ENCODE measurements at places on chromosomes 6 and 20.

GRCh38 chr6:78513856-78514255 lies 353.5 kb upstream of the IRAK1BP1 start:
- DNase-seq, result no peak

DNA sequence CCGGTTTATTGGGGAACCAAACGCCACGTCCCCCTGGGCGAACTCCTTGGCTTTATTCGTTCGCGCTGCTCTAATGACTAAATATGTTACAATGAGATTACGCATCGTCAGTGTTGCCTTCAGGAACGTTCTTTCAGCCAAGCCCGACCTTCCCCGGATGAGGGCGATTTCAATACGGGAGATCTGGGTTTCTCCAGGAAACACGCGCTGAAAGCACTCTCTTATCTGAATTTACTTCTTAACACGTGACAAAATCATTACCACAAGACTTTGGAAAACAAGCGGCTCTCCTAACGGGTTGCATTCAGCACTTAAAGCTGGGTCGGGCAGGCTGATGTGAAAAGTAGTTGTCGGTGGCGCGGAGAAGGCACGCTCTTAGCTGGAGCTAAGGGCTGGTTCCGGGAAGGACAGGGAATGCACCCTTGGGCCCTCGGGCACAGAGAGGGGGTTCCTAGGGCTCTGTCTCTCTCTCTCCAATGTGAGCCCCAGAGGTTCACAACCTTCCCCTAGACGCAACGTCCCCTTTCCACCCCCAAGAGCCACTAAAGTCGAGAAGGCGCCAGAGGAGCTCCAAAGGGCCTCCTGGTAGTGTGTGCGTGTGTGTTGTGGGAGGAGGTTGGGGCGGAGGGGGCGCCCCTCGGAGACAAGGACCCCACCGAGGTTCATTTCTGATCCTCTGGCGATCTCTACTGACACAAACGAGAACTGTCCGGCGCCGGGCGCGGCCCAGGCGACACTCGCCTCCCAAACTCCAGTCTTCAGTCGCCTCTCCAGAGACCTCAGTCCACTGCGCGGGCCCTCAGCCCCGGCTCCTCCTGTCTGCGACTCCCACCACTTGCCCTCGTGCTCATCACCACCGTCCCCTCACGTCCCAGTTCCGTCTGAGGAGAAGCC lies 7.1 kb upstream of the NKX2-2 start:
- no peak for DNase-seq

GRCh38 chr20:9492067-9492466 lies 22.3 kb upstream of the LAMP5 start:
- no peak for DNase-seq

DNA sequence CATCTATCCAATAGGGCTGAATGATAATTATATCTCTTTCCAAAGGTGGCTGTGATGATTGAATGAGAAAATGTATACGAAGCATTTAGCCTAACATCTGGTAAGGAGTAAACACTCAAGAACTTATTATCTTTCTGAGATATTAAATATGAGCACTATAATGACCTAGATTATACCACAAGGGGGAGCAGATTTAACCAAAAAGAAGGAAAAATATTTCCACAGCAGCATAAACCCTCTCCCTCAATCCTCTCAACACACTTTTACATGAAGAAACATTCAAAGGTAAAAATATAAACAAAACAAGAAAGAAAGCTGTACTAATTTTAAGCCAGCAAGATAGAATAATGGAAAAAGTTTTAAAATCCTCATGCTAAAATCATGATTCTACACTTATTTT lies 68.4 kb downstream of the SHPRH start:
- peak; percentile 6 for DNase-seq

DNA sequence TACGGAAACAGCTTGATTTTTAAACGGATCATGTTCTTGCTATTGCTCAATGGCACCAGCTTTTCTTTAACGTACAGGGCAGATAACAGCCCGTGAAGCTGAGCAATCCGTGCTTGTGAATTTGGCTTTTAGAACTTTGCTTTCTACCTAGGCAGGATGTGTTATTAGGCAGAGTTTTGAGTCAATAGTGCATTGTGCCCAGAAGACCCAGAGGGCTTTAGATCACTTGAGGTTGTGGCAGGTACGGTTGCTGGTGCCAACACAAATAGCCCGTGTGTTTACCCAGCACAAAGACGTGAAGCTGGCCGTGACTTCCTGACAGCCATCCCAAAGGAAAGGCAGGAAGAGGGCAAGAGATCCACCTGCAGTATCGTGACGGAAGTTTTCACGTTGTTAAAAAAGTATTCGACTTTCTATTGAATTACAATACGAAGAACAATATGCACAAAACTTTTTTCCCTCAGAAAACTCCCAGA lies 117.4 kb upstream of the FRMD1 start:
- no peak for DNase-seq

GRCh38 chr6:165969184-165969583 lies 198.5 kb downstream of the TBXT start:
- no peak for DNase-seq

All from NCI-H1694 (cell line).